ENCODE measurements at places on chromosomes 13 and 19. TPM values are rescaled to one million over a fixed set of nuclear protein-coding genes. Genes with fewer than 3 reads are reported as not detected.

The FCER2 gene
- 0.19 TPM for total RNA-seq

The CYP2A6 gene
- total RNA-seq: 0.28 TPM

The ZNF490 gene
- 14.9 TPM for total RNA-seq

The TRPC4 gene
- total RNA-seq: not detected

The FFAR2 gene
- total RNA-seq: not detected

The EID2 gene
- 17.5 TPM for total RNA-seq
